ENCODE measurements at places on chromosomes 3 and 15.

GRCh38 chr3:52146189-52146588 lies 8.0 kb downstream of the POC1A start:
- no peak for DNase-seq

- DNase-seq, result no peak
Observed at GRCh38 chr3:85041562-85042055, 82.8 kb downstream of the CADM2 start.

DNA sequence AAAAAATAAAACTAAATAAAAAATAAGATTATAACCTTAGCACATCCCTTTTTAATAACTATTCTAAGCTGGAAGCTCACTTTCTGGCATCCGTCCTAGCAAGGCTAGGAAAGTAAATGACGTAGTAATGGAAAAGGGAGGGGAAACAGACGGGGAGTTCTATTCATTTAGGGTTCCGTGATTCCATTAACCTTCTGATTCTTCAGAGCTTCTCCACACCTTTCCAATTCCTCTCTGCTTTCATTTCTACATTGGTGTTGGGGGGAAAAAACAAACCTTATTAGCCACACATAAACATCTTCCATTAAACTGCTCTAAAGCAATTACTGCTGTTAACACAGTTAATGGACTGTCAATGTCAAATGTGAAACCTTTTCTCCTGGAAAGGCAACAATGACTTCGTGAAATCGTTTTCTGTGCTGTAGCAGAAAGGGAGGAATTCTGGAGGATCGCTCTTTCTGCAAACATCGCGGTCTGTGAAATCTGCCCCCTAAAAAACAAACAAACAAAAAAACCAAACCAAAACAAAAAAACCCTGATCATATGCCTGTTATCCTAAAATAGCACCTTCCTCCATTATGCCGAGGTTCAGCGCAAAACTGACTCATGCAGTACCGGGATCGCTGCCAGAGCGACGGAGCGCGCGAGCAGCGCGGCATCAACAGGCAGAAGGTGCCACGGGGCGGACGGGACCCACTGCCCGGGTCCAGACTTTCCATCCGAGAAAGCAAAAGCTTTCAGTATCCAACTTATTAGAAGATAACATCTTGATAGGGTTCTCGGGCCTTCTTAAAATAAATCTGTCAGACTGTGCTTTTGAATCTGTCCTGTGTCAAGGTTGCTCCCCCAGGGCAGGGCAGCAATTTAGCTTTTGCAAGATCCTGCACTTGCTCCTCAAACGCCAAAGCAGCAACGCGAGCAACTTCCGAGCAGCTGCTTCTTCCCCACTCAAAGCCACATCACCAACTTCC lies 156.2 kb downstream of the FGF12 start:
- peak; percentile 74 for DNase-seq

DNA sequence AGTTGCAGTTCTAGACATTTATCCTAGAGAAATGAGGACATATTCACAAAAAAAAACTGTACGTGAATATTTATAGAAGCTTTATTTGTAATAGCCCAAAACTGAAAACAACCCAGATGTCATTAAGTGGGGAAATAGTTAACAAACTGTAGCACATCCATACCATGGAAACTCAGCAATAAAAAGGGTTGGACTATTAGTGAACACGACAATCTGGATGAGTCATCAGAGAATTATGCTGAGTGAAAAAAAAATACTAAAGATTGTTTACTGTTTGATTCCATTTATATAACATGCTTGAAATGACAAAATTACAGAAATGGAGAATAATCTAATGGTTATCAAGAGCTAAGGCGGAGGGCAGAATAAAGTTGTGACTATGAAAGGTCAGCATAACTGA lies 59.5 kb downstream of the CPA3 start:
- no peak for DNase-seq

DNA sequence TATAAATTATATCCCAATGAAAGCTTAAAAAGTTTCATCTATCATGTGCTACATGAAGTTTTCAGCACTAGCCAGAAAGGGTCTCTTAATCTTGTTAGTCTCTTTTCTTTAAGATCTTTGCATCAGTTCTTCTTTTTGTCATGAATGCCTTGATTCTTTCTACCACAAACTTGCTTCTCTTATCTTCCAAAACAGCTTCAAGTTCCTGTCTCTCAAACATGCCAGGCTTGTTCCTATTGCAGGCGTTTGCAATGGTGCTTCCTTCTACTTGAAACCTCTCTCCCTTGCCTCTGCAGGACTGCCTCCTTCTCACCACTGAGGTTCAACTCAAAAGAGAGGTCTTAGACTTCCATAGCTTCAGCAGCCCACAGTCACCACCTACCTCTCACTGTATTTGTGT lies 104.3 kb upstream of the FRMD4B start:
- DNase-seq, result no peak

DNA sequence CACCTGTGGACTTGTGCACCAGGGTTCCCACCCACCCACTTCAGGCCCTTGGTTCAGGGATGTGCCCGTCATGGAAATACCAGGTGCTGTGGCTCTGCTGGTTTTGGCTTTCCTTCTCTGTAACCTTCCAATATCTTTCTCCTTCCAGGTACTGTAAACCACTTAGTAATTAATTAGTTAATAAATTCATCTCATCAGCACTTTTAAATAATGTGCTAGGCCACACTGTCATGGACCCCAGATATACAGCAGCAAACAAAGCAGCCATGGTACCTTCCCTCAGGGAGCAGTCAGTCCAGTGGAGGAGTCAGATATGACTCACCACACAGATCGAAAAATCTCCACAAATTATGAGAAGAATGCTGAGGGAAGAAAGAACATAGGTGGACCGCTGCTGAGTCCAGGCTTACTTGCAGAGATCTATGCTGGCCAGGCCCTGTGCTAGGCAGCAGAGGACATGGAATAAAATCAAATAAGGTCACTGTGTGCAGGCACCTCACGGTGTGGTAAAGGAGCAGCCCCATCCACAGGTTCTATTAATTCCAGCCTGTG lies 6.8 kb upstream of the GATA2 start:
- no peak for DNase-seq
